HS-5 (cell line): ENCODE measurements at places on chromosomes 13 and 19.

GRCh38 chr19:34096020-34096915 is 76.0 kb upstream of the LSM14A start:
- DNase-seq = no peak

GRCh38 chr13:27428160-27428559 is 3.7 kb downstream of the GTF3A start:
- no peak for DNase-seq

GRCh38 chr13:40786568-40786996 is 2.8 kb upstream of the SLC25A15 start:
- DNase-seq = no peak

DNA sequence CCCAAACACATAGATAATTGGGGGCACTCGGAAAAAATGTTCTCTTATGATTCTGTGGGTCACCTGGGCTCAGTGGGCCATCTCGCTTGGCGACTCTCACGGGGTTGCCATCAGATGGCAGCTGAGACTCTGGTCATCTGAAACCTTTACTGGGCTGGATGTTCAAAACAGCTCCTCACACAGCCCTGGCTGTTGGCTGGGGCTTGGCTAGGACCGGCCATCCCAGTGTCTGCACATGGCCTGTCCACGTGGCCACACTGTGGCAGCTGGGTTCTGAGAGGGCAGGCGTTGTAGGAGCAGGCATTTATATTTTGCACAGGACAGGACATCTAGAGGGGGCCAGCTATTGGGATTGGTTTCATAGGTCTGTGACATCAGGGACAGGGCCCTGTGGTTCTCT is 15.5 kb downstream of the MED25 start:
- no peak for DNase-seq

DNA sequence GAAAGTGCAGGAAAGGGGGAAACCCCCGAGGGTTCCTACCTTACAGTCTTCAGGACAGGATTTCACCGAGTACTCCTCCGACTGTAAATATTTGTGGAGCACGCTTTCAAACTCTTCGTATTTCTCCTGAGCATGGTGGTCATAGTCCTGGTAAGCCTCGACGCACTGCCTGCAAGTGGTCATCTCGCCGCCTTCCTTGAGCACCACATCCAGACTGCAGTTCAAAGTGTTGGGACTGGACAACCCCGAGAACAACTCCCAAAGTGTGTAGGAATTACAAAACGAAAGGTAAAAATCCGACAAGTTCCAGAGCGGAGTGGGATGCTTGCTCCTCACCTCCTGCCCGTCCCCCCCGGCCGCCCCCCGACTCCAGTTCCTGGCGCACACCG is 349.7 kb downstream of the LIG4 start:
- no peak for DNase-seq

DNA sequence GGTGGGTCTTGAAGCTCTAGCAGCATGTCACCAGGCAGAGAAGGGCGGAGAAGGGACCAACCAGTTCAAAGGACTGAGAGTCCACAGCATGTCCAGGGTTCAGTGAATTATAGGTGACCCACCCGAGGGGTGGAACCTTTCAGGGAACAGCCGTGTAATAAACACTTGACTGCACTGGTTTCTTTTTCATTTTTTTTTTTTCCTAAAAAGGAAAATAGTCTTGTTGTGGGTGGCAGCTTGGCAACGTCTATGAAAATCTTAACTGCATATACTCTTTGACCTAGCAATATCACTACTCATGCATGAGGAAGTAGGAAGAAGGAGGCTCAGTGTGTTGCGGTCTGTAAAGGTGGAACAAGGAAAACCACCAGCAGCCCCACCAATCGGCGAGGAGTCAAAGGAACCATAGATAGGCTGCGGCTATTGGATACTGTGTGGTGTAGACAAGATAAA is 13.0 kb upstream of the MYH14 start:
- no peak for DNase-seq

- peak; percentile 39 for DNase-seq
These were observed 166.6 kb downstream of the RAP2A start for GRCh38 chr13:97600458-97601075.

GRCh38 chr13:45683701-45684100 is 18.4 kb upstream of the CBY2 start:
- DNase-seq = no peak

DNA sequence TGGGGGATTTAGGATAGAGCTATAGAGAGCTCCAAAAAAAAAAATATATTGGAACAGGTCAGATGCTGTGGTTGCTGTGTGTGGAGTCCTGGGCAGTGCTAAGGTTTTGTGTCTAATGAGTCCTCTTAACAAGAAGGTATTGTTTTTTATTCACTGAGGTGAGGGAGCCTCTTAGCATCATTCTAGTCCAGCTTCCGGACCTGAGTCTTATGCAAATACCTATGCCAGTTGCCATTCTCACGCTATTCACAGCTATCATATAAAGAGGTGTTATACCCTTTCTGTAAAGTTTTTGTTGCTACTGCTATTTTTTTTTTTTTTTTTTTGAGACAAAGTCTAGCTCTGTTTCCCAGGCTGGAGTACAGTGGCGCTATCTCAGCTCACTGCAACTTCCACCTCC is 1.4 kb downstream of the NLRP2 start:
- no peak for DNase-seq

DNA sequence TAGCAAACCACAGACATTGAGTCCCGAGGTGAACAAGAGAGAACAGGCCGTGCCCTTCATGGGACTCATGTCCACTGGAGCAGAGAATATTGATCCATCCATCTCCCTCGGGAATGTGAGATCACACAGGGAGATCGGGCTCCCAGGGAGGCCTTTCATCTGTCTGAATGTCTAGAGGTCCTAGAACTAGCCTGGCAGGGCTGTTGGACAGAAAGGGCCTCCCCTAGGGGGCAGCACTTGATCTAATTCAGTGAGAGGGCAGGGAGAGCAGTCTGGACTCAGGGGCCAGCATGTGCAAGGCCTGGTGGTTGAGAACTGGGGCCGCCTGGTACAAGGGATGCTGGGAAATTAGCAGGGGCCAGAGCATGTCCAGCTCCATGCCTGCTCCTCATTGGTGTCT is 4.3 kb downstream of the RUVBL2 start:
- no peak for DNase-seq

- DNase-seq = no peak
These were observed 972.9 kb upstream of the PCDH20 start for GRCh38 chr13:62388515-62388914.

DNA sequence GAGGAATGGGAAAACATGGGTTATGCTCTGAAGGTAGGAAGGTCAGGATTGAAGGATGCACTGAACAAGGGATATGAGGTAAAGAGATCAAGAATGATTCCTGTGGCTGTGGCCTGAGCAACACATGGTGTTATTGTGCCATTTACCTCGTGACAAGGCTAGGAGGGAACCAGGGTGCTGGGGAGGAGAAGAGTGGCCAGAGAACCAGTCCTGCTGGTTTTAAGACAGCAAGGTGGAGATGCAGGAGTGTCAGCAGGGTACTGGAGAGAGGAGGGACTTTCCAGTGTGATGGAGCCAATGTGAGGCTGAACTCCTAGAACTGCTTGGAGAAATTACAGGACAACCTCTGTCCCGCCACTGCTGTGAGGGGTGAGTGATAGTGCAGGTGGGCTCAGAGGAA is 282.4 kb downstream of the MYO16 start:
- no peak for DNase-seq

GRCh38 chr13:51733374-51734298 is 70.3 kb downstream of the DHRS12 start:
- no peak for DNase-seq

DNA sequence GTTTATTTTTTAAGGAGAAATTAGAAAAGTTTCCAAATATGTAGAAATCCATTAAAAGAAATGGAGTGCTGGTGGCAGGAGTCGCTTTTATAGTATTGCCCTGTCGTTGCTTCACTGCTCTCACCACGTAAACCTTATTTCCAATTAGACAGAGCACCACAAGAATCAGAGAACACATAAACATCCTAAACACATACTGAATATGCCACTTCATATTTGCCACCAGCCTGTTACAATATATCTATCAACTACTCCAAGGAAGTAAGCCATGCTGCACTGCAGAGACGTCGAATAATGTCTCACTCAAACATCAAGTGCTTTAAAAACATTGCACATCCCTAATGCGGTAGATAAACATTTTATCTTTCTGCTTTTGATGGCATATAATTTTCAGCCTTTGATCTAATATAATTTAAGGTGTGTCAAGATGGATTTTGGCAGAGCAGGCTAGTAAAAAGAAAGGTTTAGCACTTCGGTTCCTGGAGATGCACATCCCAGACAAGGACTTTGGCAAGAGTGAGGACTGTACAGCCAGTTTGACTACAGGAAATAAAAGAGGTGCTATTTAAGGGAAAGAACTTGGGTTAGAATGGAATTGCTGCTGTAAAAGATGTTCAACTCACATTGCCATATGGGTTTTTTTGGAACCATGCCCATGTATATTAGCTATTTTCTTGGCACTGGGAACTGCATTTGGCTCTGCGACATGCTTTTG is 932.3 kb downstream of the EFNB2 start:
- no peak for DNase-seq

GRCh38 chr19:29106346-29106885 is 106.5 kb downstream of the UQCRFS1 start:
- DNase-seq = no peak

DNA sequence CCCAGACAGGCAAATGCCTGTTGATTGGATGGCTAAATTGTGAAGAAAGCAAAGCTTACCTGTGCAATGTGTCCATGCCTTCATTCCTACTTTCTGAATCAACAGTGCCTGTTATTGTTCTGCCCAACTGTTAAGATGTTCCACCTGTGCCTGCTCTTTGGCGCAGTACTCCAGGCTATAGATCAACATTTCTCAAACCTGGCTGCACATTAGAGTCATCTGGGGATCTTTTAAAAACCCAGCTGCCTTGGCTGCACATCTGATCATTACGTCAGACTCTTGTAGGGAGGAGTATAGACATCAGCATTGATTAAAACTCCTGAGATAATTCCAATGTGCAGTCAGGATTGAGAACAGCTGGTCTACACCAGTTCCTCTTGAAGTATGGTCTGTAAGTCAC is 16.2 kb upstream of the CPB2 start:
- no peak for DNase-seq

DNA sequence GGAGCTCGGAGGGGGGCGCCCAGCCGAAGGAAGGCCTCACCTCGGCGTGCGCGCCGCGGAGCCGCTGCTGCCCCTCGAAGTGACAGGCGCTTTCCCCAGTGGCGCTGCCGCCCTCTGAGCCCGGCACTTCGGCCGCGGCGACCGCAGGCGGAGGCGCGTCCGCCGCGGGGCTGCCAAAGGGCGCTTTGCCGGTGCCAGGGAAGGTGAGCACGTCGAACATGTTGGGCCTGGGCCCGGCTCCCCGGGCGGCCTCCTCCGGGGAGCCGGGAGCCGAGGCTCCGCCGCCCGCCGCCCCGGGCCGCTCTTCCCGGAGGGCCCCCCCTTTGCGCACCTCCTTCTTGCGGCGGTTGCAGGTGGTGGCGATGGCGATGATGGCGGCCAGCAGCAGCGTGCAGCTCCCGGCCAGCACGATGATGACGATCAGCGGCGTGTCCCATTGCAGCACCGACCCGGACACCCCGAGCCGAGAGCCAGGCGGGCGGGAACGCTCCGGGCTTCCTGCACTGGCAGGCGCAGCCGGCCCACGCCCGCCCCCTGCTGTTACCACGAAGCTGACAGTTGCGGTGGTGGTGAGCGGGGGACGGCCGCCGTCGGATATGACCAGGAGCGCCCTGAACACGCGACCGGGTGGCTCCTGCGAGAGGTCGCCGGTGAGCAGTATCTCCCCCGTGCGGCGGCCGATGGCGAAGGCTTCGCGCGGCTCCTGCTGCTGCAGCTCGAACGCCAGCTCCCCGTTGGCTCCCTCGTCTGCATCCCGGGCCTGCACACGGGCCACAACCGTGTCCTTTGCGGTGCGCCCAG is 2.5 kb downstream of the PCDH8 start:
- no peak for DNase-seq

- DNase-seq = peak; percentile 34
These were observed 26.8 kb upstream of the UBE2L5 start for GRCh38 chr13:30395192-30396158.

DNA sequence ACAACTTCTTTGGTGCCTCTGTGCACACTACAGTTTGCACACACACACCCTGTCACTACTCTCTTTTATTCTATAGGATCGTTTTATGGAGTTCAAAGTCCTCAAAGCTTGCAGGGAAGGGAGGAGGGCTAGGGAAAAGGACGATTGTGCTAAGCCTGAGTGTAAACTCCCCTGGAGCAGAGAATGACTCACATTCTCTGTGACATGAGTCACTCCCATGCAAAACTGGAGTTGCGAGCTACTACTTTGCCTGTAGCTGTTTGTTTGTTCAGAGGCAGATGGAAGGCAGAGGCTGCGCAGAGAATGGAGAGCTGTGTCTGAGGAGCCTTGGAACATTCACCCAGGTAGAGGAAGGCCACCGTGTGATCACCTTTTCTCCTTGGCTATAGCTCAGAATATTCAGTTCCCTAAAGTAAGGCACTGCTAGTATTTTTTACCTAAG is 80.5 kb upstream of the MBNL2 start:
- peak; percentile 31 for DNase-seq

DNA sequence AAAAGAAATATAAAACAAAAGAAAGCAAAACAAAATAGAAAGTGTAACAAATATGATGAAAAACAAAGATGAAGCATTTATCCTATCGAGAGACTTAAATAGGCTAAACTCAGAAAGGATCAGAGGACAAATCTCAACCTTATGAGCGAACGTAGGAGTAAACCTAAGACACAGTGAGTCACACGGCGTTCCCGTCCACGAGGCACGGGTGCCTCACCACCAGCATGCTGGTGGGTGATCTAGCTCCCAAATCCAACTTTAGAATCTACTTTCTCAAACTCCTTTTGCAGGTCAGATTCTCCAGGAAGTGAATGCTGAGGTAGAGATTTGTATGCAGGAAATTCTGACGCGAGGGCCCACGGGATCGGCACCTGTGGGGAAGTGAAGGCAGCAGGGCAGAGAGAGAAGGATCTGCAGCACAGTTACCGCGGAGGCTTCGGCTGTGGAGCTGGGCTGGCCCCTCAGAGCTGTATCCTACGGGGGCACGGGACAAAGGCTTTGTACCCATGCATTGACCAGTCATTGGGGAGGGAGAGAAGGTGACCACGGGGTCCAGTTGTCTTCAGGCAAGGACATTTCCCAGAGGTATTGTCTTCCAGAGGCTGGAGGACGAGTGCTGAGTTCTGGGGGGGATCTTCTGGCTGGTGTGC is 7.5 kb upstream of the MIER2 start:
- DNase-seq = no peak

- no peak for DNase-seq
These were observed 19.6 kb downstream of the LNX2 start for GRCh38 chr13:27600711-27601110.

- no peak for DNase-seq
These were observed 123.1 kb downstream of the CDK8 start for GRCh38 chr13:26377038-26377437.

DNA sequence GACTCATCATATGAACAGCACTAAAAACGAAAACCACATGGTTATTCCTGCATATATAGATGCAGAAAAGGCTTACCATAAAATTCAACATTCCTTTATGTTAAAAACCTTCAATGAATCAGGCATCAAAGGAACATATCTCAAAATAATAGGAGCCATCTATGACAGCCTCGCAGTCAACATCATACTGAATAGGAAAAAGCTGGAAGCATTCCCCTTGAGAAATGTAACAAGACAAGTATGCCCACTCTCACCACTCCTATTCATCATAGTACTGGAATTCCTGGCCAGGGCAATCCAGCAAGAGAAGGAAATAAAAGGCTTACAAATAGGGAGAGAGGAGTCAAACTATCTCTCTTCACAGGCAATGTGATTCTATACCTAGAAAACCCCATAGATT is 179.6 kb upstream of the HTR2A start:
- peak; percentile 34 for DNase-seq
